ENCODE measurements at places on chromosomes 2 and 18. TPM values are rescaled to one million over a fixed set of nuclear protein-coding genes. Genes with fewer than 3 reads are reported as not detected.

Gene SPDYA
- polyA plus RNA-seq, result 2.1 TPM

Gene ZNF521
- polyA plus RNA-seq, result 47.9 TPM

Gene DNAH6
- 0.45 TPM for polyA plus RNA-seq

Gene TUBB6
- polyA plus RNA-seq, result 240 TPM

Gene LBX2
- polyA plus RNA-seq, result not detected

Gene RAPH1
- polyA plus RNA-seq, result 3.1 TPM

Gene OSBPL6
- polyA plus RNA-seq, result 1.5 TPM

Gene PROC
- polyA plus RNA-seq, result not detected
